Left hindlimb (tissue), 1 donor: ENCODE measurements at places on chromosomes 4 and X.
A peak's percentile ranks its signal among the peaks of the same experiment; 100 is the strongest.

GRCh38 chr4:78766650-78767049 is 9.5 kb upstream of the BMP2K start:
- DNase-seq = no peak

DNA sequence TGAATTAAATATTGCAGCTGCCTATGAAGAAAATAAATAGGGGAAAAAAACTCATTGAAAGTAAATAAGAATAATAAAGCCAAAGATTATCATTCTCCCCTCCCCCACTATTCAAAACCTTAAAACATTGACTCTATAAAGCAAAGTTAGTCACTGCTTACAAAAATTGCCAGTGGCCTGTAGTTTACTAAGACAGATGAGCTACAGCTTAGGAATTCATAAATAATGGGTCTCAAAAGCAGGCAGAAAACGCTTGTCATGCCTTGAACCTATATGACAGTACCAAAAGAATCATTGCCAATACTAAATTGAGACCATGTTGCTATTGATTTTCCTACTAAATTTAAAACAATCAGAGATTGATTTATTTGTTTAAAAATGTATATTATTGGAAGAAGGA is 78.9 kb downstream of the SLC10A7 start:
- DNase-seq = no peak

- DNase-seq = no peak
Observed at GRCh38 chrX:137573324-137574101, 7.6 kb downstream of the ZIC3 start.

GRCh38 chr4:62250100-62250499 is 1050.0 kb downstream of the ADGRL3 start:
- no peak for DNase-seq

GRCh38 chr4:123166023-123166422 is 230.6 kb upstream of the SPRY1 start:
- no peak for DNase-seq

- DNase-seq = no peak
Observed at GRCh38 chr4:155914782-155915181, 11.3 kb downstream of the TDO2 start.

DNA sequence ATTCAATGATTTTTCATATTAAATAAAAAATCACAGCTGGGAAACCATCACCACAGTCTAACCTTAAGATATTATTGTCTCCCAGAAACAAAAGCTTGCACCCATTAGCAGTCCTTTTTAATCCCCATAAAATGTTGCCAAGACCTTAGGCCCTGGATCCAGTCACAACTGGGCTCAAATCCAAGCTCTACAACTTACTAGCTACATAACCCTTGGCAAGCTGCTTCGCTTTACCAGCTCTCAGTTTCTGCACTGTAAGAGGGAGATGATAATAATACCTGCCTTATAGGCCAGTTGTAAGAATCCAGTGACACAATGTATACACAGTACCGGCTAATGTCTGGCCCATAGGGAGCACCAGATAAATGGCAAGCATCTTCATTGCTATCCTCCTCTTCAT is 400.9 kb upstream of the FGF13 start:
- no peak for DNase-seq

GRCh38 chr4:89539374-89539773 is 231.8 kb upstream of the GPRIN3 start:
- no peak for DNase-seq

GRCh38 chr4:74794382-74795010 is at the start of gene BTC:
BTC (minus strand) TSS chr4:74794523; CDS start chr4:74794325, 198 bp downstream.
- peak; percentile 45 for DNase-seq

DNA sequence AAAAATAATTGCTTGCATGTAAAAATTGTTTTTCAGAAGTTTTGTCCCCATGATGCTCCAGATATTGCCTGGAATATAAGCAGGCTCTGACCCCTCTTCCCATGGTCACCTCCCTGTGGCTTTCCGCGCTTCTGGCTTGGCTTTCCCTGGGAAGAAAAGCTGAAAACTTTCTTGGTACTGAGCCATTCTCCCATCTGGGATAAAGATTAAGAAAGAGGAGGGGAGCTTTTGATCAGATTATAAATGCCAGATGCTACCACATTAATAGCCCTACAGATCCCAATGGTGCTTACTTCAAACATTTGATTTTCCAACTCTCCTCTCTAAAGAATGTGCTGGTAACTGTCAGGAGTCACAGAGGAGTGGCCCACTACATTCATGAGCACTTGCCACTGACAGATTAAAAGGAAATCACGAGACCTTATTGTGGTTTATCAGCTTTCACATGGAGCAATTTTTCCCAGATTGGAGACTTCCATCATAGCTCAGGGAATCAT is 54.4 kb upstream of the GAB1 start:
- peak; percentile 62 for DNase-seq

DNA sequence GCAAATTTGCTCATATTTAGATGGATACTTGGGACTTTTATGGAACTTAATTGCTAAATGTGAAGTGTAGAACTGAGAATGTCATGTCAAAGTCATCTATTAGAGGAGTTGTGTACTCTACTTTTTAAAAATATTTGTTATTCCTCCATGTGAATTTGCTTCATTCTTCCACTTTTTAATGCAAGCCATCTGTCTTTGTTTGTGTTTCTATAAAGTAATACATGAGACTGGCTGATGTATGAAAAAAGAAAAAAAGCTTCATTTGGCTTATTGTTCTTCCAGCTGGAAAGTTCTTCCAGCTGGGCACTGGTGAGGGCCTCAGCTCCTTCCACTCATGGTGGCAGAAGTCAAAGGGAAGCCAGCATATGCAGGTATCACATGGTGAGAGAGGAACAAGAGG is 114.6 kb upstream of the GRID2 start:
- no peak for DNase-seq

- DNase-seq = no peak
Observed at GRCh38 chrX:22300130-22300529, 27.4 kb downstream of the CBLL2 start.

- DNase-seq = no peak
Observed at GRCh38 chr4:81509191-81509590, 37.5 kb upstream of the RASGEF1B start.

- DNase-seq = no peak
Observed at GRCh38 chrX:73561801-73562200, 1.2 kb upstream of the CHIC1 start.

DNA sequence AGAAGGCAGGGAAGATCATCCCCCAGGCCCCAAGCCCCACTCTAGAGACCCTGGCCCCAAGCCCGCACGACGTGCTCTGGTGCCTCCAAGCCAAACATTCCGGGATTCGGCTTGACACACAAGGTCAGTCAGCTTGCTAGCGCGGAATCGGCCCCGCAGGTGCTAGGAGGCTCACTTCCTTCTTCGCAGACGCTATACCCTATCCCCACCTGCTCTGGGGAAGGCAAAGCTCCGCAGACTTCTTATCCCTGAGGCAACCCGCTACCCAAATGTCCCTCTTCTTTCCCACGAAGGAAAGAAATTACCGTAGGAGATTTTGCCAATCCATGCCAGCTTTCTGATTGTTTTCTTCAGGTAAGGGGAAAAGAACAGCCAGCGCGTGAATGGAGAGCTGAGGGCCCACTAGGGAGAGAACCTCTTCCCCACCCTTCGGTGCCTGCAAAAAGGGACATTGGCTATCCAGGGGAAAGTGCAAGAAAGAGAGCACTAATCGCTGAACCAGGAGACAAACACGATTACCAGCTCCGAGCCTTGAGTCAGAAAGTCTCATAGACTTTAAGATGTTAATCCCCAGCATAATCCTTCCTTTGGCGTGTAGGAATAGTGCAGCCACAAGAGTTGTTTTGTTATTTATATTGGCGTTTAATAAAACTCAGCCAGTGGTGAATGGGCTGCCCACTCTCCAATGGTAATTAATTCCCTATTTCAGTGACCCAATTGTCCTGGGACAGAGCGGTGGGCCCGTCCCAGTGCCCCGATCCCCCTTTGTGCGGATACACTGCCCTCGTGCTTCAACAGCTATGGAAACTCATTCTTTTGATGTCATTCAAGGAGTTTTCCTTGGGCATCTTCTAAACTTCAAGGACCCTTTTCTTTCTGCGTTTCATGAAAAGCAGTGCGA is 5.4 kb upstream of the NEUROG2 start:
- no peak for DNase-seq

GRCh38 chrX:71650333-71650969 is 16.9 kb upstream of the LOC101059915 start:
- no peak for DNase-seq

- DNase-seq = peak; percentile 76
Observed at GRCh38 chr4:139735381-139736273, 70.0 kb downstream of the MGST2 start.

- DNase-seq = no peak
Observed at GRCh38 chrX:74535086-74535407, 79.4 kb downstream of the RLIM start.

DNA sequence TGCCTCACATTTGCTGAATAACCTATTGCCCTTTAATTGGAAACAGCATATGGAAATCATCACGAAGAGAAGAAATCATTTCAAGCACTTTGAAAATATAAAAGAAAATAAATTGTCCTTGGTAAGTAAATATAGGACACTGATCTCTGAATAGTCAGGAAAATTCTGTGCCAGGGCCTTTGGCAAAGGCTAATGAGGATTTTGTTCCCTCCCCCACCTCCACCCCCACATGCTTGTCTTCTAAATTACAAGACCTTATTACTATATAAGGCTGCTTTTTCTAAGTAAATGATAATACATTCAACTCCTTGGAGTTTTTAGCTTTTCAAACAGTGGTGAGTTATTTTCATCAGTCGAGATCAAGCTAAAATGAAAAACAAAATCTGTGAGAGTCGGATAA is 15.8 kb downstream of the SYNPO2 start:
- no peak for DNase-seq

- no peak for DNase-seq
Observed at GRCh38 chr4:73396993-73397972, 6.8 kb upstream of the ALB start.

GRCh38 chr4:165464376-165464775 is 85.6 kb downstream of the CPE start:
- DNase-seq = no peak

DNA sequence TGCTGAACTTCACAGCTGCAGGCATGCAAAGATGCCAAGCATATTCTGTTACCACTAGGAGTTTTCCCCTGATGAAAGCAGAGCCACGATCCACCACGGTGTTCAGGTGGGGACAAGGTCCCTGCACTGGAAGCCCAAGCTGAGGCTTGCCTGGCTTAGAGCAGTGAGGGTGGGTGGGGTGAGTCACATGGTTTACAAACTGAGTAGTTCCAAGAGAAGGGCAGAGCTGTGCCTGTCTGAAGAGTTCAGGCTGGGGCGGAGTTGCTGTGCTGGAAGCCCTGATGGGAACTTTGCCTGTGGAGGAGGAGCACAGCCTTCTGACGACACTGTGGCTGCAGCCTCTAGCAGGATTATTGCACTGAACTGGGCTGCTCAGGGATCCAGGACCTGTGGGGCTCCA is 45.5 kb downstream of the FAM9B start:
- DNase-seq = peak; percentile 65

- no peak for DNase-seq
Observed at GRCh38 chr4:76354517-76355473, 48.3 kb downstream of the STBD1 start.

- DNase-seq = no peak
Observed at GRCh38 chr4:140637836-140638235, 69.1 kb upstream of the UCP1 start.

- DNase-seq = no peak
Observed at GRCh38 chrX:24862343-24862742, 153.4 kb downstream of the ARX start.

- no peak for DNase-seq
Observed at GRCh38 chrX:72693477-72693876, 20.6 kb downstream of the PHKA1 start.

GRCh38 chrX:19515615-19516105 is 352 bp upstream of the MAP3K15 start:
- no peak for DNase-seq

GRCh38 chr4:56245547-56246232 is 141.6 kb downstream of the AASDH start:
- no peak for DNase-seq

DNA sequence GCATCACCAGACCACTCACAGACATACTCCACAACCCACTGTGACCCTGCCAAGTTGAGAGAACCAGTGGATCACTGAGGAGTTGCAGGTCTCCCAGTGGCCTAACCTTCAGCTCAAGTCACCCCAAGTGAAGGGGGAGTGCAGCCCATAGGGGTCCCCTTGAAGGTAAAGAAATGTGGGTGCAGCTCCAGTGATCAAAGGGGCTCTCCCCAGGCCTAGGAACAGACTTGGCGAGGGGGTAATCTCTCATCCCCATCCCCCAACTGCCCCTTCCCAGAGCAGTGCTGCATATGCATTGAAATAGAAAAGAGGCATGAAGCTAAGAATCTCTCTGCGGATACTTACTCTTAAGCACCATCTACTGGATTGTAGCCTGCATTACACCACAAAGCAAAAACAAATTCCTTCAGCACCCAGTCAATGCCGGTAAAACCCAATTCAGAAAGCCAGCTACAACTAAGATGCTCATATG is 27.0 kb downstream of the MAGEE1 start:
- DNase-seq = no peak

DNA sequence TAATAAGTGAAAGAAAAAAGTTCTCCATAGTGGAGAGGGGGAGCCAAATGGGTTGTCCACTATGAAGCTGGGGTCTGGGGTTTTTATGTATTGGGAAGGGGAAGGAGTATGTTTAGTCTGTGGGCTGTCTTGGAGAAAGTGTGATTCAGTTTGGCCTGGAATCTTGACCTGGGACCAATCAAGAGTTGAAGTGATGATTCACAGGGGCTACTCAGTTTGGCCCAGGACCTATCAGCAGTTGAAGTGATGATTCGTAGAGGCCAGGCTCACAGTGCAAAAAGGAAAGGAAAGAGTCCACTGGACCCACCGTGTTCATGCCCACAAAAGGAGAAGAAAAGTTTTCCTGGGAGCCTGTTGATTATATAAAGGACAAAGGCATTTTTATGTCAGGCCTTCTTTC is 47.3 kb upstream of the RAB9B start:
- DNase-seq = no peak

DNA sequence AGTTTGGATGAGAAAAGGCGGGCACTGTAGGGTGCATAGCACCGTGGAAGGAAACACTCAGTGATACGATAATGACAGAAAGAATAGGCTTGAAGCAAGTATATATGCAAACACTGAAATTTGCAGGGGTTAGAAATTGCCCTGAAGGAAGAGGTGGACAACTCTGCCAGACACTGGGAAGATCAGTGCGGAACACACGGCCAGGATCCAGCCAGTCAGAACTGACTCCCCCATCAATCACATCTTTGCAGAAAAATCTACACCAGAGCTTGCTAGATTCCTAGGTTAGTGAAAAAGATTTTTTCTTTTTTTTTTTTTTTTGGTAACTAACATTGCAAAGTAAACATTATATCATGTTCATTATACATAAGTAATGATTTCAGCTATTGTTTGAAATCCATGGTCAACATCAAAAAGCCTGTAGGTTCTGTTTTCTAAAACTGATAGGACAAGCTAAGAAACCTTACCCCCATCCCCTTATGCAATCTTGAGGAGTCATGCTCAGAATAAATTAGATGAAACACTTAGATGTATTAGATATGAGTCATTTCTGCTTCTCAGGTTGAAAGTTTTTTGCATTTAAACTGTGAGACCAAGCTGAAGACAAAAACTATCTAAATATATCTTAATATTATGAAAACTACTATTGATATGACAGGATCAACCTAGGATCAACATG is 38.9 kb downstream of the TRIML1 start:
- no peak for DNase-seq

GRCh38 chr4:7395645-7396044 is 39.1 kb downstream of the PSAPL1 start:
- DNase-seq = no peak

- DNase-seq = no peak
Observed at GRCh38 chr4:73831569-73831968, 4.9 kb upstream of the CXCL6 start.

GRCh38 chr4:56874923-56875322 is 32.8 kb upstream of the REST start:
- no peak for DNase-seq

- DNase-seq = no peak
Observed at GRCh38 chr4:22987870-22988269, 295.1 kb downstream of the GBA3 start.
